ENCODE measurements at places on chromosomes 16 and 17.

DNA sequence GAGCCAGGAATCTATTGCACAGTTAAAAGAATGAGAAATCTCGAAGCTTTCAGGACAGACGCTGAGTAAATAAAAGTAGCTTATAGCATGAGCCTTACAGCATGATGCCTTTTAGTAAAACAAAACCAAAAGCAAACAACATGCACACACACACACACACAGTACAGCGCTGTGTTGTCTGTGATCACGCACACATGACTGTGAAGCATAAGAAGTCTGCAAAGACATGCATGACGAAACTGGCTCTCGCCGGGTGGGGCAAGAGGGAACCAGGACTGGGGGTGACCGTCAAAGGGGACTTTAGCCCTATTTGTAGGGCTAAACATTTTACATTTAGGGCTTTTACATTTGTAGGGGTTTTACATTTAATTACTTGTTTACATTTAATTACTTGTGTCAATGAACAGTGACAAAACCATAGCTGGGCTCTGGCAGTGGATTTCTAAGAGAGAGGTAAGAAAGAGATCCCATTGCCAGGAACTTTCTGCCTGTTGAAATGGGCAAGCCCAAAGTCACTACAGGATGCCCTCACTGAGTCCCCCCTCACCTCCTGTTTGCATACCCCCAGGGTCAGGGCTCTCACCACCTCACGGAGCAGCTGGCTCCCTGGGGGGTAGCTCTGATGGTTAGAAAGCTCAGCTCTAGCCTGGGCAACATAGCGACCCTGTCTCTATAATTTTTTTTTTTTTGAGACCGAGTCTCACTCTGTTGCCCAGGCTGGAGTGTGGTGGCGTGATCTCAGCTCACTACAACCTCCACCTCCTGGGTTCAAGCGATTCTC, 2.0 kb upstream of the TNFRSF13B start:
- DNase-seq, result no peak

DNA sequence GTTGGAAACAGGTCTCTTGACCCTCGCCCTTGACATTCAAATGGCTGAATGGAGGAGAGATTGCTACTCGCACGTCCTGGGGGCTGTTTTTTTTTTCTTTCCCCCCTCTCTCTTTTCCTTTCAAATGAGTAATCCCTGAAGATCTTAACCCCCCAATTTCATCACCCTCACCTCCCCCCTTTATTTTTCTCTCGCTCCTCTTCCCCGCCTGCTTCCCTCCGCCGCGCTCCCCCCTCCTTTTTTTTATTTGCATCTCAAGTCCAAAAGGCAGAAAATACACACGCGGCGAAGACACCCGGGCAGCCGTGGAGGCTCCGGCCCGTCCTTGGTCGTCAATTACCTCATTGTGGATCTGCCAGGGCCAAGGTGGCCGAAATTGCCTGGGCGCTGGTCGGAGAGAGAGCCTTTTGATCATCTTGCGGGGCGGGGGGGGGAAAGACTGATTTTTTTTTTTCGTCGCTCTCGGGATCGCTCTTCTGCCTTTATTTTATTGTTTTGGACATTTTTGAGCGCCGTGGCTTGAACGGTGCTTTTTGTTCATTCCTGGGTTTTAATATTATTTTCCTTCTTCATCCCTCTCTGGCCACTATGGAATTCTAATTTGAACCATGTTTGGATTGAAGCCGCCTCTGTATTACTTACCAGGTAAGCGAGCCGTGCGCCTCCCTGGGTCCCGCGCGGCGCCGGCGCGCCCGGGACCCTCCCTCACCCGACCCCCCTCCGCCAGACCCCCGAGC, 57.2 kb upstream of the GSE1 start:
- DNase-seq, result no peak

- no peak for DNase-seq
Observed at GRCh38 chr17:9767432-9767991, 23.9 kb downstream of the DHRS7C start.

- no peak for DNase-seq
Observed at GRCh38 chr17:57572062-57572461, 173.0 kb downstream of the CCDC182 start.

DNA sequence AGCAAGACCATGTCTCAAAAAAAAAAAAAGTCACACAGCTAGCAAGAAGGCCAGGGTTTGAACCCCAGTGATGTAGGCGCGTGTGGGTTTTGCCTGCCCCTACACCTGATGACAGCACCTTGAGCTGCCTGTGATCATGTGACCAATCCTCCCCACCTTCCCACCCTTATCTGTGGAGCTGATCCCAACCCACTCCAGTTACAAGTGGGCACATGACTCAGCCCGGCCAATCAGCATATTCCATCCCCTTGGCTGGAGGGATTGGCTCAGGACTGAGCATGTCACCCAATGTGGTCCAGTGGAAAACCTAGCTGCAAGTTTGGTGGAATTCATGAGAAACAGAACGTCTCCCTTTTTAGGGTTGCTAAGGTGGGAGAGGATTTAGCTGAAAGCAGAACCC, 6.6 kb downstream of the TMEM114 start:
- DNase-seq, result no peak

- no peak for DNase-seq
Observed at GRCh38 chr16:85484347-85485300, 128.5 kb upstream of the GSE1 start.

- no peak for DNase-seq
Observed at GRCh38 chr17:41777574-41778188, 8.8 kb downstream of the JUP start.

- DNase-seq, result no peak
Observed at GRCh38 chr17:693791-694638, 20.6 kb downstream of the VPS53 start.

- DNase-seq, result no peak
Observed at GRCh38 chr17:83055911-83056582, 23.4 kb upstream of the METRNL start.

DNA sequence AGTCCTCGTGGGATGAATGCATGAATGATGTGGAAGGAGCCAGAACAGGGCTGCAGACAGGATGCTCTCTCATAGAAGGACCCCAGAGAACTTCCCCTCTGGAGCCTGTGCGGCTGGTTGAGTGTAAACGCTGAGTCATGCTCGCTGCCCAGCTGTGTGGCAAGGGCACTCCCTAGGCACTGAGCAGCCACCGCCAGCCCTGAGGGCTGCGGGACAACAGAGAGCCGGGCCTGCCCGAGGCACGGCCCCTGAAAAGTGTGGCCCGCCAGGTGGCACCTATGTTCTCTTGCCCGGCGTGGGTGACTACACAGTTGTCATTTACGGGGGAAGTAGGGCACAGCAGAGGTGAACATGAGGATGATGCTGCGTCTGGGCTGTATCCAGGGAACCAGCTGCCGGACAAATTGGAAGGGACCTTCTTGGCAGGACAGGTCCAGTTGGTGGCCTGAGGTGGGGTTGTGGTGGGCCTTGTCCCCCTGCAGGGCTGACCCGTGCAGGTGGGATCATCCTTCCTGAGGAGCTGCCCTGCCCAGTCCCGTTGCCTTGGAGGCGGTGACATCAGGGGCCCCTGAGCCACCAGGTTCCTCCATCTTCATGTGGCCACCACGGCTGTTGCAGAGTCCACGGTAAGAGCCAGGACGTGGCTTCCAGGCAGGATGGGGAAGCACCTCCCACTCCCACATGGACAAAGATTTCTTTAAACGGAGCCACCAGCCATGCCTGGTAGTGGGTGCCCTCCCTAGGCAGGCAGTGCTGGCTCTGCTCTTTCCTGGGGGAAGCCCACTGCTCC, 94.8 kb upstream of the CBX4 start:
- DNase-seq, result no peak

- DNase-seq, result no peak
Observed at GRCh38 chr17:6425407-6425806, 9.5 kb downstream of the AIPL1 start.

- DNase-seq, result no peak
Observed at GRCh38 chr16:51225878-51226277, 74.8 kb upstream of the SALL1 start.
